ENCODE measurements at places on chromosomes 4 and X. TPM values are rescaled to one million over a fixed set of nuclear protein-coding genes. Genes with fewer than 3 reads are reported as not detected.
A peak's percentile ranks its signal among the peaks of the same experiment; 100 is the strongest.

GRCh38 chrX:150225756-150226155 lies 137.4 kb upstream of the MAMLD1 start:
- no peak for DNase-seq

- DNase-seq = no peak
Observed at GRCh38 chrX:68684291-68684918, 36.9 kb downstream of the STARD8 start.

- DNase-seq = no peak
Observed at GRCh38 chr4:18250564-18250963, 229.0 kb upstream of the LCORL start.

GRCh38 chr4:158811704-158812103 lies 42.9 kb downstream of the FNIP2 start:
- no peak for DNase-seq

DNA sequence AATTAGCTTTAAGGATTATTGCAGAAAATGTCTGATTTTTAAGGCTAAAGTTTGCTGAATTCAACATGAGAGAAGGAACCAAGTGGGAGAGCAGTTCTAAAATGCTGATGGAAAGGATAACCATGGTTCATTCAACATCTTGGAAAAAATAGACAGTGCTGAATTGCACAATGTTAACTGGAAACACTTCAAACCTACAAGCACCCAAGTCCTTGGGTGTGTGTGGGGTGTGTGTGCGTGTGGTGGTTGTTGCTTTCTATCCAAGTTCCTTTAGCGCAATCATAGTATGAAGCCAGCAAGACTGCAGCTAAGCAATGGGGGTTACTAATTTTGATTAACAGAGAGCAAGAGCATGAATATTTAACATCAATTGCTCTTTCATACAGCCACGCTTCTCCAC lies 29.3 kb upstream of the SCOC start:
- no peak for DNase-seq

- no peak for DNase-seq
Observed at GRCh38 chr4:97836662-97837061, 306.6 kb downstream of the STPG2 start.

DNA sequence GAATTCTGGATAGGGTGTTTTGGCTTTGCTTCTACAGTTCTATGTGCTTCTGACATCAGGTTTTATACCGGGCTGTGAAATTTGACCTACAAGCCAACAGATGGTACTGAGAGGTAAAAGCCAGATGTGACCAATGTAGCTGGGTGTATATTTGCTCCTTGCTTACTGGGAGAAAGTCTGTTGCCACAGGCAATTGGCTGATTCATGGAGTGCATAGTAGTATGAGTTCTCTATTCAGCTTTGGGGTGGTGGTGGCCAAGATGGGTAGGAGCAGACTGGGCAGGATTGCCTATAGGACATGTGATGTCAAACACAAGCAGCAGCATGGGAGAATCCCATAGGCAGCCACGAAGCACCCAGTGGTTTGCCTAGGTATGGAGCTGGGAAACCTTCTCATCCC lies 1827.0 kb downstream of the C4orf33 start:
- DNase-seq = no peak

- no peak for DNase-seq
Observed at GRCh38 chrX:14173873-14174272, 144.2 kb upstream of the GEMIN8 start.

GRCh38 chr4:89373394-89373793 lies 65.8 kb upstream of the GPRIN3 start:
- DNase-seq = peak; percentile 15

DNA sequence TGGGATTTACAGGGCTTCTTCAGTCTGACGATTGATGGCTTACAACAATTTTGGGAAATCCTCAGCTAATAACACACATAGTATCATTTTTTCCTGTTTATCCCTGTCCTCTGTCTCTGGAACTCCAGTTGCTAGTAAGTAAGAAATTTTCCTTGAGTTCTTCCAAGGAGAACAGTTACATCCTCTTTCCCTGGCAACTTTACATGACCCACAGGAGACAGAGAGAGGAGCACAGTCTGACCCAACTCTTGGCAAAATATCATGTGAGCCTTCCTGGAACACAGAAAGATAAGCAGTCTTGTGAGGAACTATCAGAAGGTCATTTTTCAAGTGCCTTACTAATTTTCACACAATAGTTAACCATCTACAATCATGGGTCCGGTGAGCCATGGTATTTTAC lies 578.7 kb upstream of the PABPC4L start:
- DNase-seq = no peak

CLNK gene
- not detected for total RNA-seq

Measured in neural progenitor cell (in vitro differentiated cells).